WTC11 (cell line): ENCODE measurements at places on chromosomes 1 and 21.

DNA sequence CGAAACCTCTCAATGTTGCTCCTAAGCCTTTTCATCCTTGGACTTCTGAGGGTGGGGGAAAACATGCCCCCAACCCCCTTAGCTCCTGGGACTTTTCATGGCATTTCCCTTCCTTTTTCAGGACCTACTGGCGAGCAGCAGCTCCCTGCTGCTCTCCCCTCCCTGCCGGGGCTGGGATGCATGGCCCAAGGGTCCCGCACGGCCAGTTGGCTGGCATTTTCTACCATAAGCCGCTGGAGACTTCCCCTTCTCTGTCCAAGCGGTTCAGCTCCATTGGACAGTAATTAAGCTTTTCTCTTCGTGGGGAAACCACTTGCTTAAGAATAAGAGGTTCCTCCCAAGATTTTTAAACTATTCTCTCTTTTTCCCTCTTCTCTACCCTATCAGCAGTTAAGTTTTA is 52.8 kb downstream of the FCRL5 start:
- no peak for DNase-seq

DNA sequence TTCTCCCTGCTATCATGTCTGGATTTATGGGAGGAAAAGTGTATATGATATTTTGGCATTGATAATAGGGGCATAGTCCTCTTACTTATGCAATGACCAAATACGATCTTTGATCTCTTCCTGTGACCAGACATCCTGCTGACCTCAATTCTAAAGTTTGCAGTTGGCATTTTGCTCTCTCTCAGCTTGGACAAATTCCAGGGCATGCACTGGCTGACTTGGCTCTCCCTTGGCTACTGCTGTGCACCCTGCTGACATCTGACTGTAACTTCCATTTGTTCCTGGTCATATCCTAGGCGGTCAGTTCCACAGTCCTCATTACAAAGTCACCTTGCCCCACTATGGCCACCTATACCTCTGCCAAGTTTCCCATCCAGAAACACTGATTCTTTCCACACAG is 380.7 kb upstream of the NR5A2 start:
- no peak for DNase-seq

- DNase-seq: no peak
Measured at GRCh38 chr1:22257290-22258275, 114.7 kb upstream of the WNT4 start.

DNA sequence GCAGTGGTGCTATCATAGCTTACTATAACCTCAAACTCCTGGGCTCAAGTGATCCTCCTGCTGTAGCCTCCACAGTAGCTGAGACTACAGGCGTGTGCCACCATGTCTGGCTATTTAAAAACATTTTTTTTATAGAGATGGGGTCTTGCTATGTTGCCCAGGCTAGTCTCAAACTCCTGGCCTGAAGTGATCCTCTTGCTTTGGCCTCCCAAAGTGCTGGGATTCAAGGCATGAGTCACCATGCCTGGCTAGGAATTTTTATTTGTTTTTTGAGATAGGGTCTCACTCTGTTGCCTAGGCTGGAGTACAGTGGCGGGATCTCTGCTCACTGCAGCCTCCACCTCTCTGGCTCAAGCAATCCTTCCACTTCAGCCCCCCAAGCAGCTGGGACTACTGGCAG is 8.8 kb upstream of the RABGAP1L start:
- DNase-seq: no peak

- DNase-seq: no peak
Measured at GRCh38 chr21:46050668-46051378, 47.1 kb upstream of the COL6A2 start.
